ENCODE measurements at places on chromosomes 13 and 19.

DNA sequence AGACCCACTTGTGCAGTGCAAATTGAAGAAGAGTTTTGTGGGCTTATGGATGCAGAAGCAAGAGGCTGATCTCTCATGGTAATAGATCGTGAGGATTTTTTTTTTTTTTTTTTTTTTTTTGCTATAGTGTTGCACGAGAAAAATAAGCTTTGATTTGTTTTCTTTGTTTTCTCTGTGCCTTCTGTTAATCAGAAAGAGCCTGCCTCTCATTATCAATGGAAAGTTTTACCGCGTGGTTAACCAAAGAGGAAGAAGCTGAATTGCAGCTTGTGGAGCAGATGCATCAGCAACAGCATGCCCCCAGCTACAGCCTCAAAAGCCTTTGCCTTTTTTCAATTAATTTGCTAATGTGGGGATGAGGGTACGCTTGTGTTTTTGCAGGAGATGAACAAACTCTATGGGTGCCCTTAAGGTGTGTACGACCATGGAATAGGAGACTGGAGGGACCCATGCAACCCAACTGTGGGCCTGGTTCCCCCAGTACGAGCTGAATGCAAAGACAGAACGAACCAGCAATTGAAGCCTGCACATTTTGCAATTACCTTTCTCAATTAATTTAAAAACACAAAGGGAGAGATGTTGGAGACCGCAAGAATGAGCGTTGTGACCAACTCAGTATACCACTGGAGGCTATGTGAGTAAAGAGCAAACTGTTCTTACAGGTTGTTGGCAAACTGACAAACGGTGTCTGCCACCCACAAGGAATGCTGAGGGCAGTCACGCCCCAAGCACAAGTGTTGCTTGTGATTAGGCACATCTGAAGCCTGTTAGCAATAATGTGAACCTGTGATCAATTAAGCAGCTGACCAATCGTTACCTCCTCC lies 58.6 kb upstream of the SPRY2 start:
- no peak for DNase-seq

- no peak for DNase-seq
Measured at GRCh38 chr13:102138635-102139190, 263.1 kb downstream of the FGF14 start.

- no peak for DNase-seq
Measured at GRCh38 chr13:50682002-50682401, 161.5 kb downstream of the DLEU7 start.

GRCh38 chr19:42143341-42144234 lies 11.3 kb upstream of the POU2F2 start:
- DNase-seq: no peak

- DNase-seq: no peak
Measured at GRCh38 chr19:3673506-3674439, 26.5 kb downstream of the PIP5K1C start.

DNA sequence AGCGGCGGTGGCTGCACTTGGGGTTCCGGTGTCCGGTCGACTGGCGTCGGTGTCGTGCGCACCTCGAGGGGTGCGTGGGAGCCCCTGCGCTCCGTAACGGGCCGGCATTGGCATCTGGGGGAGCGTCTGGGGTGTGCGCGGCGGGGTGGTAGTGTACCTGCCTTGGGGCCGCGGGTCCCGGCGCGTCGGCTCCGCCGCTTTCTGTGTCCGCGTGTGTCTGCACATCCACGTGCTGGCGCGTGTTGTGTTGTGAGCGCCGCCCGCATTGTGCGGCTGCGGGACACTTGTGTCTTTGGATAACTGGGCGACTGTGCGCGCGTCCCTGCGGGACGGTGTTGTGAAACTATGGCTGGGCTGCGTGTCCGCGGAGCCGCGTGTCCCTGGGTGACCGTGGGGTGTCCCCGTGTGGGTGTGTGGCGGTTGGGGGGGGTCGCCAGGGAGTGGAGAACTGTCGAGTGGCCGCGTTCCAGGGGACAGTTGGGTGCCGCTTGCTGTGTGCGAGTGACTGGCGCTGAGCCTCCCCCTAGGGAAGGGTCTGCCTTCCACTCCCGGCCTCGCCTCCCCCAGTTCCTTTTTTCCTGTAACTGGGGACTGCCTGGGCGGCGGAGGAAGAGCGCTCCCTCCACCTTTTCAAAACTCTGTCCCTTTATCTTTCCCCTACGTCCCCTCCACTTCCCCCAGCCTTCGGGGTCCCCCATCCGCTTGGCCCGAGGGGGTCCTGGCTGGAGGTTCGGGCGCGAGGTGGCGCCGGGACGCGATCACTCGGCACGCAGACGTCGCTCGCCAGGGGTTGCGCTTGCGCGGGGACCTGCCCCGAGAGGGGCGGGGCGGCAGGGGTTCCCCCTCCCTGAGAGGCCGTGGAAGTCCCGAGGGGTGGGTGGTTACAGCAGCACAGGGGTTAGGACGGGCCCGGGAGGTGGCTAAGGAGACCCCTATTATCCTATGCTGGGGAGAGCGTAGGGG lies 5.7 kb upstream of the NFIC start:
- DNase-seq: peak; percentile 85

- no peak for DNase-seq
Measured at GRCh38 chr19:48768994-48769713, 13.8 kb downstream of the FGF21 start.

- no peak for DNase-seq
Measured at GRCh38 chr13:50290186-50290585, 274.9 kb downstream of the KCNRG start.

- no peak for DNase-seq
Measured at GRCh38 chr13:49466292-49466838, 22.3 kb downstream of the SETDB2 start.

DNA sequence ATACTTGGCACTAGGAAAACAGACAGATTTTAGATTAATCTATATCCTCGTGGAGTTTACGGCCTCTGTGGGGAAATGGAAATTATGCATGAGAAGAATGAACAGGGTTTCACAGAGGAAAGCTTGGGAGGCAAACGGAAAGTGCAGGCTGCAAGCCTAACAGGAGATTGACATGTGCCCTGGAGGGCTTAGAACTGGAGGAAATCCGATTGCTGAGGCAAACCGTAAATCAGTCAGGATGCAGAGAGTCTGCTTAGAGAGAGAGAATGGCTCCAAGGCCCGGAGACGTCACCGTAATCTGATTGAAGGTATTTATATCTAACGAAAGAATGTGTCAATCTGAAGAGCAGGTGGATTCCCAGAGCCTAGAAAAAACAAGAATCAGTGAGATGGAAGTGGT lies 143.2 kb downstream of the KATNAL1 start:
- DNase-seq: no peak

GRCh38 chr13:97901716-97902115 lies 51.8 kb upstream of the IPO5 start:
- DNase-seq: no peak

GRCh38 chr19:7294558-7295212 lies 471 bp upstream of the INSR start:
- no peak for DNase-seq

DNA sequence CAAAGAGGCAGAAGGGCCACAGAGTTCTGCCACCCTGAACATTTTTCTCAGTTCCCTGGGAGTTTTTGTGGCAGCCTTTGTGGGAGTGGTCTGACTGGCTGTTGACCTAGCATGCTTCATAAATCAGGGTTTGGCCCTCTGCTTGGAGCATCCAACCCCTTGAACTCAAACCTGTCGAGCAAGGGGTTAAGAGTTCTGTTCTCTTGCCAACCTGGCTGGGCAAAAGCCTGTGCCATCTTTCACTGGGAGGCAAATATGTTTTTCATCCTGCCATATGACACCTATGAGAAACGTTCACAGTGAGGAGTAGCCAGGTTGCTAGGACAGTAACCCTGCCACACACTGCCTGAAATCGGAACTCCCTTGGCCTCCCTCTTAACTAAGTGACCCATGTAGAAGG lies 7.7 kb upstream of the TEX26 start:
- DNase-seq: no peak

All from activated naive CD4-positive, alpha-beta T cell treated with Interleukin-2 at 50 U/mL for 16 hours (primary cell).